RPMI7951 (cell line): ENCODE measurements at places on chromosomes 7 and 10. TPM values are rescaled to one million over a fixed set of nuclear protein-coding genes. Genes with fewer than 3 reads are reported as not detected.

- no peak for DNase-seq
These were observed 6.2 kb downstream of the CUX1 start for GRCh38 chr7:101823596-101823995.

- DNase-seq = no peak
These were observed 22.8 kb downstream of the MAD1L1 start for GRCh38 chr7:2209961-2210323.

DNA sequence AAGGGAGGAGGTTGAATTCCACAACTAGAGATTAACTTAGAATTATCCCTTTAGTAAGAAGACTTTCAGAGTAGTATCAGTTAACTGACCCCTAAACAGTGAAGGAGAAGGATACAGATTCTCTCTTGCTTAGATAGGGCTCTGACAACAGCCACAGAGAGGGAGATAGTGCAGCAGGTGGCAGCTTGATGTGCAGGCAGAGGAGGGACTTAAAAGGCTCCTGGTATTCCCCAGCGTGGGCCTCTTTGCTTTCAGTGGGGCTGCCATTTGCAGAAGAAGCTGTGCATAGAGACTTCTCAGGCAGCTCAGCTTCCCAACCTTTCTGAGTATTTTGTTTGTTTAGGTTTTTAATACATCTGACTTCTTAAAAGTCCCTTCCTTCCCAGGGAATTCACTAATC is 16.0 kb downstream of the FZD1 start:
- DNase-seq = no peak

DNA sequence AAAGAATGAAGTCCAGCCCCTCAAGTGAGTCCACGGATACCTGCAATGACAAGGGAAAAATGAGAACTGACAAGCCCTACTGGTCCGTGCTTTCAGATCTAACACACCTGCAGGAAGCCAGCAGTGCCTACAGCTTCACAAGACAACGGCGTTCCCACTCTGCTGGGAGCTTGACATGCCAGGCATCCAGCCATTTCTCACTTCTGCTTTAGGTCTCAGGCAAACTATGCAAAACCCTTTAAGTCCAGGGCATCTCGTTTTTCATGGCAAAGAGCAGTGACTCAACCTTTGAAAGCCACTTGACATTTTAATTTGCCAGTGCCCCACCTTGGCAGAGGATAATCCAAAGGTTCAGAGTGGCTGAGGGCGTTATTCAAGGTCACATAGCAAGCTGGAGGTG is 49.1 kb upstream of the GPAM start:
- DNase-seq = no peak

- DNase-seq = no peak
These were observed 1177.4 kb upstream of the PHF14 start for GRCh38 chr7:9796241-9796640.

- no peak for DNase-seq
These were observed 215.5 kb upstream of the VSTM2A start for GRCh38 chr7:54326592-54327167.

GRCh38 chr10:128630787-128631252 is 504.6 kb upstream of the MKI67 start:
- DNase-seq = no peak

- no peak for DNase-seq
These were observed 67.7 kb downstream of the HK1 start for GRCh38 chr10:69345890-69346474.

DNA sequence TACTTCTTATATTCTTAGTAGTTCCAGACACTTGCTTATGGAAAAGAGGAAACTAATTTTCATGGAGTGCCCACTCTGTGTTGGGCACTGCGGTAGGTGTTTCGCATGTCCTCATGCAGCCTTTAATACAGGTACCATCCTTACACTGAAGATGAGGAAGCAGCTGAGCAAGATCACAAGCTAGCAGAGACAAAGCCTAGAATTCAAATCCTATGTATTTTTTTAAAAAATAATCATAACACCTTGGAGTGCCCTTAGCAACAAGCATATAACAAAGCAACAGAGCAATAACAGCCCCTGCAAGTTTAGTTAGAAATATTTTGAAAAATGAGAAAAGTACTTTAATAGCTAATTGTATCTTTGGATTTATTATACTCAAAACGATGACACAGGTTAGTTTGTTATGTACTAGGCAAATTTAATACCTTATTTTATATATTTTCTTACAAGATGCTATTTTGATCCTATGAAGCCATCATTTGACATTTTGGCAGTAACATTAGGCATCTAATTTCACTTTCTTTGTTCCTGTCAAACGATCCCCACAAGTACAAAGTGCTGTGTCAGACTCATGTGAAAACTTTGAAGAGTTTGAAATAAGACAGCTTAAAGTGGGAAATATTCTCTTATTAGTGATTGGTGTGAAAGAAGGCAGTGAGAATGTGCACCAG is 245.8 kb downstream of the CDK14 start:
- DNase-seq = no peak

Gene ACTR3C
- total RNA-seq = 9.7 and 18.1 TPM in 2 replicates

Gene TBX20
- 0.12 and 0.29 TPM in 2 replicates for total RNA-seq

Gene TACC2
- total RNA-seq = 7.3 and 11.1 TPM in 2 replicates

Gene AKR1C2
- total RNA-seq = 17.9 and 24.8 TPM in 2 replicates

Gene GPR26
- under 0.01 TPM in 2 replicates for total RNA-seq
